ENCODE measurements at places on chromosomes 3 and 15.

GRCh38 chr3:159817126-159817525 lies 171.5 kb upstream of the IL12A start:
- no peak overlapping the region for H3K27ac ChIP-seq
- H3K4me3 ChIP-seq = no peak overlapping the region
- H3K27me3 ChIP-seq = no peaks in the 10 kb centered on the region
- no peak for DNase-seq

GRCh38 chr3:114660124-114660523 lies 366.3 kb downstream of the TIGIT start:
- peak overlapping the region; percentile 55 for H3K27ac ChIP-seq
- H3K4me3 ChIP-seq = no peak overlapping the region
- H3K36me3 ChIP-seq = no peaks in the 10 kb centered on the region
- DNase-seq = no peak
- H3K27me3 ChIP-seq = no peaks in the 10 kb centered on the region
- peaks cover 9% of the 10 kb centered on the region for H3K4me1 ChIP-seq

DNA sequence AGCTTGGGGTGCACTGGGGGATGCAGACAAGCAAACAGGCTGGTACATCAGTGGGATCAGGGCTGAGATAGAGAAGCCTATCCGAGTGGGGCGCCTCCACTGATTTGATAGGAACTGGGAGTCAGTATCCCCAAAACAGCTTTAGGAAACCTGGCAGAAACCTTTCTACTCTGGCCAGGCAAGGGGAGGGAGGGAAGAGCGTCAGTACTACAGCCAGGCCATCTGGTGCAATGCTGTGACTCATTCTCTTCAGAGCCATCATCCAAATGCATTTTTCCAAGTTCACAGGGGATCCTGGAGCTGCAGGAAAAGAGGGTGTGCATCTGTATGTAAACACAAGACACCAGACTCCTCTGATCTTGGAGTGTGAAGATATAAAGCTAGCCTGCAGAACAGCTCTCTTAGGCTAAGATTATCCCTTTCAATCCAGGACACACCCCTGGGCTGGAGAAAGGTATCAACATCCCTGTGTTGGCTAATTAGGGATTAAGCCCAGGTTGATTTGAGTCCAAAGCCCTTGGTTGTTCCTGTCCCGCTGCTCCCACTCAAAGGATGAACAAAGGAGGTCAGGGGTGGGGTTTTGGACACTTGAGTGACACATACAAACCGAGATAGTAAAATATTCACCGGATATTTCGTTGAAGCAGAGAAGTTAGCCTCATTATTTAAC lies 9.3 kb downstream of the GALNT15 start:
- peaks cover 3% of the 10 kb centered on the region for H3K4me1 ChIP-seq
- DNase-seq = no peak
- no peaks in the 10 kb centered on the region for H3K36me3 ChIP-seq
- H3K4me3 ChIP-seq = no peak overlapping the region
- H3K27ac ChIP-seq = no peak overlapping the region

DNA sequence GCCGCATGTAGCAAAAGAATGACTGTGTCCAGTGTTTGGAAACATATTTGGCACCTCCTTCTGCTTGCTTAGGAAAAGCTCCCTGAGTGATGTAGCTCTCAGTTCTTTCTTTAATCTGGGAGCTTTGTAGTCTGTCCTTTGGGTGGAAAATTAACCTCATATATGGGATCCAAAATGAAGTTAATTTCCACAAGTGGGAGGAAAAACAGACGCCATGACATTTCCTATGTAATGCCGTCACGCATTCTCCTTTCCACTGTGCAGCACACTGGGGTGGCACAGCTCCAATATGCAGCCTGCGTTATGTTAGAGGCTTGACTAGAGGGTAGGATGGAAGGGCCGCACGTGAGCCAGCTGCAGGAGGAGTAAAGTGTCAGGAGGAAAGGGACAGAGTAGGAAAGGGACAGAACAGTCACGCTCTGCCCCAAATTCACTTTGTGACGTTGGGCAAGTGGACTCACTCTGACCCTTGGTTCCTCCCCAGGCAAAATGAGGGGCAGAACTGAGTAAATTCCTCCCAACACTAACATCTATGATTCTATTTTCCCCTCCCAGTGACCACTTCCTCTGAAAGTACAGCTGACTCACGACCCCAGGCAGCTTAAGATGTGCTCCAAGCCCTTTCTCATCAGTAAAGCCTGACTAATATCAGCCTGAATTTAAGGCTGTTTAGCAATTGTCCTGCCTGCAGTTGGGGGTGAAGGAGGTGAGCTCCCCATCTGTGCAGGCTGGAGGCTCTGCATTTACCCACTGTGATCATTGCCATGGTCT lies 176.5 kb upstream of the PFN2 start:
- H3K36me3 ChIP-seq = no peaks in the 10 kb centered on the region
- no peak for DNase-seq
- H3K4me3 ChIP-seq = no peak overlapping the region
- no peaks in the 10 kb centered on the region for H3K4me1 ChIP-seq

DNA sequence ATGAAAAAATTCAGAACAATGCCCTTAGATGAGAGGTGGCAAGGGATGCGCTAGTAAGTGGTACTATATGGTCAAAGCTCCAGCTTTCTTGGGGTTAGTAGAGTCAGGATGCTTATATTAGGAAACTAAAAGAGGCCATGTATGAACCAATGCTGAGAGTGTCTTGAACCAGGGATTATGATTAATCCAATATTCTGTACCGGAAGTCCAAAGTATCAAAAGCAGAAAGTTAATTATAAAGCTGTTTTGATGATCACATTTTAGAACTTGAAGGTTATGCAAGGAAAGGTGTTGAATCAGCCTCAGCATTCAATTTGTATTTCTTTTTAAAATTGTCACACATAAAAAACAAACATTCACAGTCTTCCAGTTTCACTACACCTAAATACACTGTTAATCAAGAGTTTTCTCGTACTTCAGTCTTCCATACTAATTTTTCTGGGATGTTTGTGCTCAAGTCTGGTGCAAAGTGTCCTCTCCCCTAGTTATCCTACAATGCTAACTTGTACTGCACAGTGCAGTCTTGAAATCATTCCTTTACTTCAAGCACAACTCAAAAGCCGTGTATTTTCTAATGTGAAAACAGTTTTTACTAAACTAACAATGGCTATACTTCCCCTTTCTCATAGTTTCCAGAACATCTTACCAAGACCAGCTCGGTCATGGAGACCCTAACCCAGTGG lies 10.7 kb upstream of the FAH start:
- H3K36me3 ChIP-seq = peaks cover 9% of the 10 kb centered on the region
- H3K4me1 ChIP-seq = no peaks in the 10 kb centered on the region
- DNase-seq = no peak
- no peak overlapping the region for H3K4me3 ChIP-seq
- no peaks in the 10 kb centered on the region for H3K27me3 ChIP-seq
- H3K27ac ChIP-seq = no peak overlapping the region

GRCh38 chr3:10744098-10744465 lies 71.9 kb upstream of the SLC6A11 start:
- peaks cover 19% of the 10 kb centered on the region for H3K27me3 ChIP-seq
- no peak overlapping the region for H3K4me3 ChIP-seq
- no peaks in the 10 kb centered on the region for H3K36me3 ChIP-seq
- no peak for DNase-seq

All from upper lobe of right lung (tissue), 1 donor.